ENCODE measurements at places on chromosomes 6 and 20. TPM values are rescaled to one million over a fixed set of nuclear protein-coding genes. Genes with fewer than 3 reads are reported as not detected.

The ANGPT4 gene
- not detected for total RNA-seq

The KCNK17 gene
- not detected for total RNA-seq

The DNAH8 gene
- not detected for total RNA-seq

The CFB gene
- total RNA-seq: 4.1 TPM

The CST5 gene
- total RNA-seq: not detected

The PPP1R16B gene
- 6.3 TPM for total RNA-seq

The GJA10 gene
- total RNA-seq: not detected

The PRICKLE4 gene
- total RNA-seq: 0.31 TPM

The EFCAB8 gene
- total RNA-seq: 1.1 TPM

The HLA-G gene
- total RNA-seq: 1.7 TPM

The ETV7 gene
- 2.5 TPM for total RNA-seq

The CPXM1 gene
- not detected for total RNA-seq

The E2F1 gene
- total RNA-seq: 17.4 TPM

The TRDN gene
- not detected for total RNA-seq

The WFDC12 gene
- total RNA-seq: not detected

The BTN3A1 gene
- 45.4 TPM for total RNA-seq

The NKX2-4 gene
- total RNA-seq: not detected

The PNLDC1 gene
- not detected for total RNA-seq

The NOTCH4 gene
- 2.8 TPM for total RNA-seq

The NEURL2 gene
- total RNA-seq: 4.1 TPM

The POU5F1 gene
- total RNA-seq: not detected

The MOG gene
- not detected for total RNA-seq

The SLC24A3 gene
- total RNA-seq: under 0.01 TPM

The GSTA3 gene
- total RNA-seq: not detected

The SOX18 gene
- 0.34 TPM for total RNA-seq

The CST9 gene
- total RNA-seq: not detected

The MEI4 gene
- not detected for total RNA-seq

The TSHZ2 gene
- total RNA-seq: not detected

The PLCB4 gene
- 1.00 TPM for total RNA-seq

The TMC2 gene
- under 0.01 TPM for total RNA-seq

The SPATA25 gene
- not detected for total RNA-seq

The EYA2 gene
- 0.15 TPM for total RNA-seq

The SLC35D3 gene
- under 0.01 TPM for total RNA-seq

The SIRPB1 gene
- 2.5 TPM for total RNA-seq

The HLA-DQA2 gene
- total RNA-seq: not detected

The CST7 gene
- total RNA-seq: not detected

The ZSCAN23 gene
- 1.7 TPM for total RNA-seq

The ZFAND3 gene
- total RNA-seq: 14.0 TPM

Measured in melanocyte of skin (primary cell).